ENCODE measurements at places on chromosomes 7 and 10.
A peak's percentile ranks its signal among the peaks of the same experiment; 100 is the strongest.

- DNase-seq, result no peak
Measured at GRCh38 chr7:125136755-125137532, 207.3 kb upstream of the POT1 start.

- peak; percentile 37 for DNase-seq
Measured at GRCh38 chr10:11403116-11403515, 208.3 kb downstream of the USP6NL start.

- DNase-seq, result no peak
Measured at GRCh38 chr10:2094171-2094570, 356.8 kb upstream of the ADARB2 start.

- DNase-seq, result no peak
Measured at GRCh38 chr10:58513188-58514110, 777 bp downstream of the BICC1 start.

DNA sequence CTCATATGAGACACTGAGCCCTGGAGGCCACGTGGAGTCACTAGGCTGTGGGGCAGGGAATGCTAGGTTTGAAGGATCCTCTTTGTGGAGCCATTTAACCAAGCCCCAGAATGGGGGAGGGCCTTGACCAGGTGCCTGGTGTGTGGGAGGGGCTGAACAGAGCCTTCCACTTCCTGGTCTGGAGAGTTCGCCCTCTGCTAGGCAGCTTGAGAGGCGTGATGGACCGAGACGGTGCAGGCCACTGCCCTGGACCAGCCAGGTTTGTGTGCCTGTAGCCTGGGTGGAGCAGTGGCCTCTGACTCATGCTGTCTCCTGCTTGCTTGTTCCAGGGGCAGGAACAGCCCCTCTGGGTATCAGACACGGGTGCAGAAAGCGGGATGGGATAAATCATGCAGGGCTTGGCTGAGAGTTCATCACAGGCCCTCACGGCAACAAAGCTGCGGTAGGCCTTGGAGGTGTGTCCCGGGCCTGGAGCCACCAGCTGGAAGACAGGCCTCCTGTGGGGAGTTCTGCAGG is 27.4 kb downstream of the ADAMTS14 start:
- DNase-seq, result no peak
